ENCODE measurements at places on chromosomes 12 and 14. TPM values are rescaled to one million over a fixed set of nuclear protein-coding genes. Genes with fewer than 3 reads are reported as not detected.

DACT1 gene
- 32.7 TPM for total RNA-seq

RNF212B gene
- total RNA-seq, result not detected

TSHR gene
- not detected for total RNA-seq

ATG101 gene
- total RNA-seq, result 46.1 TPM
